ENCODE measurements at places on chromosomes 13 and 19.

GRCh38 chr13:30859326-30859725, 46.7 kb upstream of the MEDAG start:
- no peak for DNase-seq

DNA sequence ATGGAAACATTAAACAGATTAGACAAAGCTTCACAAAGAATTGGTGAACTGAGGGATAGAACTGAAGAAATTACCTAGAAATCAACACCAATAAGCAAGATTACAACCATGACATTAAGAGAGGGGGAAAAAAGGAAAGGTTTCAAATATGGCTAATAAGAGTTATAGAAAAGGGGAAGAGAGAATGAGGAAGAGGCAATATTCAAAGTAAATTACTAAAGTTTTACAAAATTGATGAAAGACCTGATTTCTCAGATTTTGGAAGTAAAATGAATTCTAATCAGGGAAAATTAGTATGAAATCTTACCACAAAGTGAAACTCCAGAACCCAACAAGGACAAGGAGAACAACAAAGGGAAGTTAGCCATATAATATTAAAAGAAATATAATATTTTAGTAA, 187.4 kb downstream of the NBEA start:
- no peak for DNase-seq

DNA sequence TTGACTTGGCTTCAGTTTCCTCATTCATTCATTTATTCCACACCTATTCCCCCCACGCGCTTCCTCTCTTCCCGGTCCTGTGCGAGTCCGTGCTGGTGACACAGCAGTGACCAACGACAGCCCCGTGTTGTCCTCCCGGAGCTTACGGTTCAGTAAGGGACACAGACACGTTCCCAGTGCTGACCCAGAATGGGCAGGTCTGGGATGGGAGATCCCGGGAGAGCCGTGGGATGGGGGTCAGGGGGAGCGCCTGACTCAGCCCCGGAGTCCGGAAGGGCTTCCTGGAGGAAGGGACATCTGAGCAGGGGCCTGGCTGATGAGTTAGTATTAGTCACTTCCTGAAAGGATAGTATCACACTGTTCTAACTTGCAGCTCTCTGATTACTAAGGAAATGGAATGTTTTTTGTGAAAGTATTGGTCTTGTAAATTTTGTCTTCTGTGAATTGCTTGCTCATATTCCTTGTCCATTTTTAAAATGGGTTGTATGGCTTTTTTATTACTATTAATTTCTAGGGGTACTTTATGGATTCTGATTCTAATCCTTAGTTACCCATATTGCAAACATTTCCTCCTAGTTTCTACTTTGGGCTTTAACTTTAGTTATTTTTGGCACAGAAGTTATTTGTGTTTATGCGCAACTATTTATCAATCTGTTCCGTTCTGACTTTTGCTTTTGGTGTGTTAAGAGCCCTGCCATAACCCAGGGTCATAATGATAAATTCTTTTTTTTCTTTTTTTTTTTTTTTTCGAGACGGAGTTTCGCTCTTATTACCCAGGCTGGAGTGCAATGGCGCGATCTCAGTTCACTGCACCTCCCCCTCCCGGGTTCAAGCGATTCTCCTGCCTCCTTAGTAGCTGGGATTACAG, 708 bp upstream of the ERCC1 start:
- peak; percentile 44 for DNase-seq

DNA sequence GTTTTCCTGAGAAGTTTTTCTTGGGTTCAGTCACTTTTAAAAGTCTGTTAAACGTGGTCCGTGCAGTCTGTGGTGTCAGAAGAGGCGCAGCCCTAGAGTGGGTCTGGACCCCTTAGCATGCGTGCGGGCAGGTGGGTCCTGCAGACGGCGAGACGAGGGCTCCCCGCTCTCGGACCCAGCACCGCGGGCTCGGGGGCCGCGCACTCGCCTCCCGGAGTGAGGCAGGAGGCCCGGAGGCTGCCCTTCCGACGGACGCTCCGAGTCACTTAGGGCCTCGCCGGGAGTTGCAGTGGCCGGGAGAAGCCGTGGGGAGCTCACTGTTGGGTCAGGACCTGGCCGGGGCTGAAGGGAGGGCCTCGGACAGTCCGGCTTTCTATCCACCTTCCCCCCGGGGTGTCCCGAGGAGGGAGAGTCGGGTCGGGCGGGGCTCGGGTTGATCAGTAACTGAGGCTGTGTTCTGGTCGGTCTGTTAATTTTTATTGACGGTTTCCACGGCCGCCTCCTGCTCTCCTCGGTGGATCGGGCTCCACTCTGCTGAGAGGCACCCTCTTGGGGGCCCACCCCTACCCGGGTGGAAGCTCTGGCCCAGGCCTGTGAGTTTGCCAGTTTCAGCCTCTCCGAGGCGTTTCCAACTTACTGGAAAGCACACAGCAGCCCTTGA, 1.3 kb downstream of the PTBP1 start:
- no peak for DNase-seq

DNA sequence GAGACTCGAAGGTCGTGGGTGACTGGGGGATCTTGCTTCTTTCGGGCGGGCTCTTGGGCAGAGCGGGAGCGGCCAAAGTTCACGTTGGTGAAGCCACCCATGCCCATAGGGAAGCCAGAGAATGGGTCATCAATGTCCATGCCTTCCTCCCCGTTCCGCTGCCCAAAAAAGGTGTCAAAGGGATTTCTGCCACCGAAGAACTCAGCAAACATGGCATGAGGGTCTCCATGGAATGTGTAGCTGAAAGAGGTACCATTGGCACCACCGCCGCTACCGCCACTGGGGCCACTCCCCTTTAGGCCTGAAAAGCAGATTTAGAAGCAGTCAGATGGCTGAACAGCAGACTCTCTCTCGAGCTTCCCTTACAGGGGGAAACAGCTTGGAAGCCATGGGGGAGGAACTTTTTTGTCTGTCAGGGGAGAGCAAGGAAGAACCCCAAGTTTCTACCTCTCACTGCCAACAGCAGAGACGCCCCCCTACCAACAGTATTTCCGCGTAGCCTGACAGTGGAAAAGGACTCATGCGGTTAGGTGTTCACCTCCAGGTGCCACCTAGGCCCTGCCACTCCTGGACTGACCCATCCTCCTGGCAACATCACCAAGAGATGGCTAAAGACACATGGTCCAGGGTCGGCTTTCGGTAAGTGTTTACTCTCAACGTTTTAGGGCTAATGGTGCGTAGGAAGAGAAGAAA, 1.3 kb downstream of the DNAJB1 start:
- peak; percentile 48 for DNase-seq

GRCh38 chr13:39602614-39603366, at the start of gene LHFPL6:
Gene LHFPL6 (minus strand): TSS chr13:39603193.
- peak; percentile 41 for DNase-seq

DNA sequence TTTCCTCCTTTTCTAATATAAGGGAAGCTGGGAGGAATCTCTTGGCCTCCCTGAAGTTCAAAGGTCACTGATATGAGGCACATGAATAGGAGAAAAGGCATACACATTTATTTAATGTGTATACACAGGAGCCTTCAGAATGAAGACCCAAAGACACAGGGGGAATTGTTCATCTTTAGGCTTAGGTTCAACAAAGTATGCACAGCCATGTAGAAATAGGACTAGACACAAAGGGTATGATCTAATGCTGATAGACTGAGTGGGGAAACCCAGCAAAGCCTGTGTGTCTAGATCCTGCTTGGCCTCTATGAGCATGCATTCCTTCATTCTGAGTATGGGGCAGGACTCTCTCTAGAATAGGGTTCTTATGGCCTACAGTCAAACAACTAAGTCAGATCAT, 177.1 kb upstream of the RFC3 start:
- no peak for DNase-seq

GRCh38 chr13:30308548-30308947, 1.2 kb upstream of the KATNAL1 start:
- no peak for DNase-seq

DNA sequence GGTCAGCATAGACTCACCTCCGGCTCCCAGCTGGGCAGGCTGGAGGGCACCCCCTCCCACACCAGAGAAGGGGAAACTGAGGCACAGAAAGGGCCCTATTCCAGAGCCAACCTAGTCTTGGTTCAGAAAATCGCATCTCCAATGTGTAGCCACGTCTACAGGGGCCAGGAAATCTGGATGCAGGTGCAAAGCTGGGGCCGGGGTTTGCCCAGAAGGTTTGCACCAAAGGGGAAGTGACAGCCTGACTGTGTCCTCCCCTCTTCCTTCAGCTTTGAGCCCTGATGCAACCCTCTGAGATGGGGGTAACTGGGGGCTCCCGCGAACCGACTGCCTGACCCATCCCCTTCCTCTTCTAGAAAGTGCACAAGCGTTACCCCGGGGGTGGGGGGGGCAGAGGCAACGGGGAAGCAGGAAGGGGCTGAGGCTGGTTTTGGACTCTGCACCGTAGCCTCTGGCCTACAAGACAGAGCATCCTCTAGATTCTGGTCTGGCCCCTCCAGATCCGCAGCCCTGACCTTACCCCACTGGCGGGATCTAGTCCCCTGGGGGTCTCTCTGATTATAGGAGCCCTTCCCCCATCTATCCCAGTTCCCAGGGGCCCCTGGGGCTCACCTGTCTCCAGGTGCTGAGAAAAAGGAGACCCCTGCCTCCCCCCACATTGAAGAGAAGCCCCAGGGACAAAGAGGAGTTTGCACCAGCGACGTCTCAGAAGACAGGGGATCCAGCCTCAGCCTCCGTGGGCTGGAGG, 1.1 kb upstream of the ONECUT3 start:
- no peak for DNase-seq

DNA sequence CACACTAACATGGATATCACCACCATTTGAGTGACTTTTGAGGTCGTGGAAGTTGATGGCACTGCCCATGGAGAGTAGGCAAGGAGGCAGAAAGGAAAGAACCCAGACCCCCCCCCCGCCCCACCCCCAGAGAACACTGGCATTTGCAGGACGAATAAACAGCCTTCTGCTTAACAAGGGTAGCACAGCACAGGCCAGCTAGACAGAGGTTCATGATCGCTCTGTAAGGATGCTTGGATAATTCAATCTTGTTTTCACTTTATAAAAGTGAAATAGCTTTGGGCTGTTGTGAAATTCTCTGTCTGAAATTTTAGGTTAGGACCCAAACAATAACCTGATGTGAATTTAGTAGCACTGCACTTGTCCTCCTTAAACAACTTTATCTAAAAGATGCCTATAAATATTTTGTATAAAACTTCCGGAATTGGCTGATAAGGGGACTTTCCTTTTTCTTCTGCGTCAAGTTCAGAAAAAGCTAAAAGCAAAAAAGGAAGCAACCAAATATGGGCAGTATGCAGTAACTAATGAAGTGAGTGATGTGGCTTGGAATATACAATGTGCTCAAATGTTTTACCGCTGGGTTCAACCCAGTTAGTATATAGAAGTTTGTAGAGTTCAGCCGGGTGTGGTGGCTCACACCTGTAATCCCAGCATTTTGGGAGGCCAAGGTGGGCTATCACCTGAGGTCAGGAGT, 163.7 kb downstream of the SHISA2 start:
- DNase-seq, result peak; percentile 66

GRCh38 chr13:33191425-33192210, 93.9 kb downstream of the STARD13 start:
- DNase-seq, result no peak

GRCh38 chr13:114161644-114162532, 17.2 kb upstream of the CFAP97D2 start:
- peak; percentile 57 for DNase-seq

GRCh38 chr13:53152057-53152421, 123.4 kb downstream of the OLFM4 start:
- no peak for DNase-seq

- no peak for DNase-seq
Measured at GRCh38 chr19:15299568-15300409, 32.5 kb downstream of the BRD4 start.

DNA sequence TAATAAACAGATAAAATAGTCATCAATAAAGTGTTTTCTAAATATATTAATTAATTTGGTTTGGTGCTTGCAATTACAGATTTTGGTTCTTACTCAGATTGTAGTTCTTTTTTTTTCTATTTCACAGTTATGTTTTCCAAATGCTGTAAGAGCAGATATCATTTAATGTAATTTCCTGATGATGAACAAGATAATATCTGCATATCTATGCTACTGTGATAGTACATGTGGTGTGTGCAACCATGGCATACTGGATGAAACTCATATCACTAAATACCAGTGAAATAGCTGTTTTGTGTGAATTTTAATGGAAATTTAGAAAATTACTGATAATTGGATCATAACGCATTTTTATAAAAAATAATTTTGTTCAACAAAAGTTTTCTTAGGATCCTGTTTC, 88.8 kb upstream of the MAB21L1 start:
- DNase-seq, result no peak

DNA sequence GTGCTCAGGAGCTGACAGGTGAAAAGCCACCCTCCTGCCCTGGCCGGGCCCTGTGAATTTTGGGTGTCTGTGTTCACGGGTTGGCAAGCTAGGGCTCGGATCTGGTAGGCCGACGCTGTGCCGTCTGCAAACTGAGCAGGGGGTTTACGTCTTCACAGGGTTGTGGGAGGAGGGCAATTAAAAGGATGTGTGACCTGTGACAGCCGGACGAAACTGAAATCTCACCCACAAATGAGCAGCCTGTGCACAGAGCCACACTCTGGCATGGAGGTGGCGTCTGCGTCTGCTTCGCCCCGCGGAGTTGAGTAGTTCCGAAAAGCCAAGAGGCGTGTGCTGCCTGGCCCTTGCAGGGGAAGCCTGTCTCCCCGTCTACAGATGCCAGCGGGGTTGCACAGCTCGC, 117.3 kb downstream of the KDM4B start:
- DNase-seq, result no peak

GRCh38 chr13:34816245-34816884, 125.7 kb upstream of the NBEA start:
- DNase-seq, result no peak

- DNase-seq, result peak; percentile 59
Measured at GRCh38 chr19:49335071-49335783, at the start of gene CD37. Gene CD37 (plus strand): TSS chr19:49335406. CDS start chr19:49335541, 135 bp downstream.
